ENCODE measurements at places on chromosomes 3 and 15. TPM values are rescaled to one million over a fixed set of nuclear protein-coding genes. Genes with fewer than 3 reads are reported as not detected.

EPHA3 gene
- 1.7 TPM for total RNA-seq

FAM3D gene
- 646 TPM for total RNA-seq

ADAMTSL3 gene
- total RNA-seq, result 0.72 TPM

- no peak for DNase-seq
Measured at GRCh38 chr3:38150780-38151528, 12.5 kb downstream of the MYD88 start.

- DNase-seq, result no peak
Measured at GRCh38 chr3:51668756-51669155, 2.3 kb upstream of the TEX264 start.
